Activated T-cell treated with anti-CD3 and anti-CD28 coated beads, Interleukin-2, amount 50 U/mL, for 72 hours (primary cell): ENCODE measurements at places on chromosomes 4 and X.

GRCh38 chr4:30718021-30718542 lies 2.1 kb upstream of the PCDH7 start:
- no peak for DNase-seq

- DNase-seq: no peak
Measured at GRCh38 chrX:66698273-66699204, 59.7 kb upstream of the EDA2R start.

GRCh38 chr4:108037884-108038283 lies 48.2 kb downstream of the HADH start:
- DNase-seq: no peak

DNA sequence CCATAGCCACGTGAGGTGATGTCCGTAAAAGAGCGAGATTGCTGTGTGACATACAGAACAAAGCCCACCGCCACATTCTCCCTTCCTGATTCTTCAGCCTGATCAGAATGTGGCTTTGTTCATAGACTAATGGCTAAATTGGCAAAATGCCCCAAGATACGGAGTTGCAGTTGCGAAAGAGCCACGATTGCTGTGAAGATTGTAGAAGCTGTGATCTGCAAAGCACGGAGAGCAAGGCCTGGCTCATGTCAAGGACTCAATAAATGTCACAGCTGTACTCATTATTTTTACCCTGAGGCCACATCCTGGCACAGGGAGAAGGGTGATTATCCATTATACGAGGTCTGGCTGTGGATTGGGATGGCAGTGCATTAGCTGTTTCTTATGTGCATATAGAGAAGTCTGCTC lies 34.2 kb downstream of the ARSD start:
- no peak for DNase-seq

DNA sequence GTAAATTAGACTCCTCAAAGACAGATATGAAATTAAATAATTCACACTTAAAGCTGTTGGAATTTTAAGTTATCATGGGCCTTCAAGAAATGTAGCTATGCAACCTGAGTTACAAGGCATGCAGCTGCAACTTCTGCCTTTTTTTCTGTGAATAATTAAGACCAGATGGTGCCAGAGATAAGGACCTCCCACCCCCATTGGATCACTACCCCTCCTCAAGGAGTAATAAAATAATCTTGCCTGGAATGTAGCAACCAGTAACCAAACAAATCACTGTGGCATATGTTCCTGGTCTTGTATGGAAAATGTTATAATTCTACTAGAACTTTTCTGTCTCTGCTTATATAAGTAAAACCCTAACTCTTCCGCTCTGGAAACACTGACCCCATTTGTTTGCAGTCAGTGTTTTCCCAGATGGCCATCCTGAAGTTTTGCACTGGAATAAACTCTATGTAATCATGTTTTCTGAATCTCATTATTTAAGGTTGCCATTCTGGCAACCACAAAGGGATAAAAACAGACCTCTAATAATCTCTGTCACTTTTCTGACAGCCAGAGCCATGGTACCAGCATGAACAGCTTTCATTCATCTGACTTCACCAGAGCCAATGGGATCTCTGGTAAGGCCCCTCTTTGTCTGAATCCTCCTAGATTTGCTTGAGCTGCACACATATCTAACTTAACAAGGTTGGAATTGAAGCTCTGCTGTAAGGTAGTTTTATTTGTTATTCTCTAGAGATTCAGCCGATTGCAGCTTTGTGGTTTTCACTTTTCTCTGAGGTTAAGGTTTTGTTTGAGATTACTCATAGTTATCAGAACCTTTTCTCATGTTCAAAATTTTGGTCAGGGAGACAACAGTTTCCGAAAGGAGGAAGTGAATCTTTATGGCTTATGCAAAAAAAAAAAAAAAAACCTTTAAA lies 274.6 kb downstream of the NAF1 start:
- no peak for DNase-seq

GRCh38 chr4:113756005-113756410 lies 5.5 kb downstream of the CAMK2D start:
- DNase-seq: no peak
